ACHN (cell line): ENCODE measurements at places on chromosomes 2 and 18.
A peak's percentile ranks its signal among the peaks of the same experiment; 100 is the strongest.

DNA sequence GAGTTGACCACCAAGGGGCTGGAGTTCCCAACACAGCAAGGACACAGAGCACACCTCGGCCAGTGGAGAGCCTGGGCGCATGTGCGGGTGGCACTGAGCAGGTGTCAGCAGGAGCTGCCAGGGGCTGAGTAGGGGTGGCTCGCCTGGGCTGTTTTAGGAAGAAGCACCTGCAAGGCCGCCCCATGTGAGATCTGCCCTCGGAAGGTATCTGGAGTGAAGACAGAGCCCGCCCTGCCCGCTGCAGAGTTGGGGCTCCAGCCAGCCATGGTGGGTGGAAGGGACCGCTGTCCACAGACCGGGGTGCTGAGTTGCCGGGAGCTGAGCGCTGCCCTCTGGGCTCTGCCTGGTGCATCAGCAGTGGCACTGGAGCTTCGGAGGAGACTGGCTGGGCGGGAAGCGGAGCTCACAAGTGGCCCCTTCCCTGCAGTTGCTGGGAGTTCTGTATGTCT is 35.2 kb downstream of the MTERF4 start:
- DNase-seq = peak; percentile 53

GRCh38 chr2:128636802-128637147 is 318.1 kb upstream of the HS6ST1 start:
- DNase-seq = no peak

- DNase-seq = peak; percentile 75
Measured at GRCh38 chr2:68909793-68910674, 38.8 kb upstream of the BMP10 start.

- no peak for DNase-seq
Measured at GRCh38 chr2:130726614-130727180, 2.2 kb upstream of the GPR148 start.

- DNase-seq = no peak
Measured at GRCh38 chr2:17813742-17814473, 2.4 kb upstream of the MSGN1 start.

- DNase-seq = peak; percentile 17
Measured at GRCh38 chr2:42922790-42923579, 130.6 kb upstream of the HAAO start.

GRCh38 chr2:40242315-40242714 is 209.6 kb downstream of the SLC8A1 start:
- no peak for DNase-seq

DNA sequence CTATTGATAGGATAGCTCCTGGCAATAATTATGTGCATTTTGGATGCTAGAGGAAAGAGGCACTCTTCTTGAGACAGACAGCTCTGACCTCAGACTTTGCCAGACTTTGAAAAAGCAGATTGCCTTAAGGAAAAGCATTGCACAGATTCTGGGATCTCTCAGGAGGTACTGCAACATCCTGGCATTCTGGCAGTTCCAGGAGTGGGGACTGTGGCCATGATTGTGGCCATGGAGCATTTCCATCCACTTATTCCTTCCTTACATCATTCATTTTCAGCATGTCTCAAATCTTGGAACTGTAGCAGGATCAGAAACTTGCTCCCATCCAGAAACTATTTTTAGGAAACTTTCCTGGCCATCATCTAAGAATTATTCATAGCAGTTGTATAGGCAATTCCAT is 144.9 kb upstream of the FOSL2 start:
- no peak for DNase-seq

DNA sequence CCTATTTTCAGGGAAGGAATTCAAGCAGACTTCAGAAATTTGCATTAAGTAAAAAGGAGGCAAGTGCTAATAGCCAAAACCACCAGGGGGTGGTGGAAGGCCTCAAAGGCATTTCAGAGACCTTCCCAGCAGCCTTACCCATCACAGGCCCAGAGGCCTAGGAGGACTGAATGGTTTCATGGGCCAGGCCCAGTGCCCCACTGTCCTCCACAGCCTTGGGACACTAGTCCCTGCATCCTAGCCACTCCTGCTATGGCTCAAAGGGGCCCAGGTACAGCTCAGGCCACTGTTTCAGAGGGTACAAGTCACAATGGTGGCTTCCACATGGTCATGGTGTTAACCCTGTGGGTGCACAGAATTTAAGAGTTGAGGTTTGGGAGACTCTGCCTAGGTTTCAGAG is 58.6 kb upstream of the CHAC2 start:
- DNase-seq = no peak

- DNase-seq = no peak
Measured at GRCh38 chr18:47680488-47680887, 250.0 kb downstream of the SMAD2 start.

GRCh38 chr2:50564766-50565165 is 467.2 kb downstream of the NRXN1 start:
- DNase-seq = no peak

GRCh38 chr18:56481751-56482150 is 156.6 kb downstream of the TXNL1 start:
- no peak for DNase-seq

DNA sequence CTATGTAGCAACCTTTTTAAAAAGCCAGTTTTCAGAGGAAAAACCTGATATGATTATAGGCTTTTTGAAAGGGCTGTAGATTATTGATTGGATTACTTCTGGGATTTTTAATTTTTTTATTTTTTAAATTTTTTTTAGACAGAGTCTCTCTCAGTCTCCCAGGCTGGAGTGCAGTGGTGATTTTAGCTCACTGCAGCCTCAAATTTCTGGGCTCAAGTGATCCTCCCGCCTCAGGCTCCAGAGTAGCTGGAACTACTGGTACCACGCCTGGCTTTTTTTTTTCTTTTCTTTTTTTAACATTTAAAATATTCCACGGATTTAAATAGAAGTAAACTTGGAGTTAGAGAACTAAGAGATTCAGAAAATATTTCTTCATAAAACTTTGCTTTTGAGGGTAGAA is 1.2 kb downstream of the MRPL19 start:
- no peak for DNase-seq

DNA sequence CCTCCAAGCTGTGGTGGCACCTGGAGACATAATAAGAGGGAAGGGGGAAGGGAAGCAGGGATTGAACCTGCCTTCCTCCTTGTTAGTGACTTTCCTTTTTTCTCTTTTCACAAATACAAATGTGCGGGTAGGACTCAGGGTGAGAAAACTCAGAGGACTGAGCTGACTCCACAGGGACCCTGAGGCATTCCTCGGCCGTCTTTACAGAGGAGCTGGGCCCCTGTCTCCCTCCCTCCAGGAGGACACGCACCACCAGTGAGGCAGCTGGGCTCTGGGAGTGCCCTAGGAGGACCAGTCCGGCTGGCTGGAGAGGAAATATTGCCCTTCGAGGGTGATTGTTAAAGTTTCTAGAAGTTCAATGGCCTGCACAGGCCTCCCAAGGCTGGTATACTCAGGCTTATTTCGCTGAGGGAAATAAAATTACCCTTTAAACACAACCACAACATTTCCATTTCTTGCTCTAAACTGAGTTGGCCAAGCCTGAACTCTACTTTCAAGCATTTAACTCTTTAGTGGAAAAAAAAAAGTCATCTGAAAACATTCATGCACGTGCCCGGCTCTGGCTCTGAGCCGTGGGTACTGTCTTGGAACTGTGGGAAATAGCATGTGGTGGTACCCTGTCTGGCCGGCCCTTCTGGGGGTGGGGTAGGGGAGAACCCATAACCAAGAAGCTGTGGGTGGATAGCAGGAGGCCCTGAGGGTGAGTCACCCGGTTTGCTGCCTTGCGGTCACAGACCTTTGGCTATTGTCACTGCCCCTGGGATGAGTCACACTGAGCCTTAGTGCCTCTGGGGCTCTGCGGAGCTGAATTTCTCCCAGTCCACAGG is 116.0 kb downstream of the COPS8 start:
- DNase-seq = peak; percentile 98
